LoVo (cell line): ENCODE measurements at places on chromosomes 1 and 21.
A peak's percentile ranks its signal among the peaks of the same experiment; 100 is the strongest.

DNA sequence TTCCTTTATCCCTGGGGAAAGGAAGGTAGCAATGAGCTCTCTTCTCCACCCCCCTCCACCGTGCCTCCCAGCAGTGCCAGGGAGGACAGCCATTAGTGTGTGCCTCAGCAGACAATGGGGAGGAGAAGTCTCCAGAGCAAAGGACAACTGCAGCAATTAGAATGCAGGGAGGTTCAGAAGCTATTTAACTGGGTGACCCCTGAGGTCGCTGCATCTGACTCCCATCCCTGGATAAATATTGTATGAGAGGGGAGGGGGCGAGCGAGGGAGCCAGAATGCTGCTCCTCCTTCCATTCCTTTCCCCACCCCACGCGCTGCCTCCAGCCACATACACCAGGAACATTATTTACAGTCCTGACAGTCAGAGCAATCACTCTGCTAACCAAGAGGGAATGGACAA is 59.0 kb downstream of the ERI3 start:
- no peak for DNase-seq

GRCh38 chr1:26799479-26800142 is 11.9 kb downstream of the PIGV start:
- peak; percentile 44 for DNase-seq

DNA sequence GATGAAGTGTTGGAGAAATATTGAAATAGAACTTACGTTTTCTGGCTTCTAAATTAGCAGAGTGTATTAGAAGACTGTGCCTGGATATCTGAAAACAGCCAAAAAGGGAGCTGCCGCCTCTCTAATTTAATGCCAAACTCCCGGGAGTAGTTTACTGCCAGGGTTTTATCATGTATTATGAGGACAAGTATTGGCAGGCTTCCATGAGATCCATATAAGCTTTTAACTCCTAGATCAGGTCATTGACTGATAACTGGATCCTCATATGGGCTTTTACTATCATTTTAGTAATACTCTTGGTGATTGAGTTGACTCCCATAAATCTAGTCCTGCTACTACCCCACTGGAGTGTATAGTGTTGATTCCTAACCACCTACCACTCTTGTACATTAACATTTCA is 178.4 kb upstream of the CXADR start:
- no peak for DNase-seq

DNA sequence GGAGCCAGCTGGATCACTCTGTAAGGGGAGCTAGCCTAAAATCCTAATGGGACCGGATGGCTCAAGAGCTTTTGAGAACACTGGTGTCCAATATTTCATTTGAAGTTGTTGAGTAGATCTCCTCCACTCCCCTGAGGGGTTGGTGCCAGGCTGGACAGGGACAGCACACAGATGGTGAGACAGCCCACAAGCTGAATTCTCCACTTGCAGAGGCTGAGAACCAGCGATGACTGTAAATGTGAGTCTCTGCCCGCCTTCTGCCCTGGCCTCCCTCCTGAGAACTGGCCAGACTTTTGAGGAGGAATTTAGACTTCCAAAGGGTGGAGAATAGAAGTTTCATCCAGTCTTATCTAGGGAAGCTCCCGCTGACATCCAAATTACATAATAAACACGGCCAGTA is 20.5 kb upstream of the COQ8A start:
- no peak for DNase-seq

DNA sequence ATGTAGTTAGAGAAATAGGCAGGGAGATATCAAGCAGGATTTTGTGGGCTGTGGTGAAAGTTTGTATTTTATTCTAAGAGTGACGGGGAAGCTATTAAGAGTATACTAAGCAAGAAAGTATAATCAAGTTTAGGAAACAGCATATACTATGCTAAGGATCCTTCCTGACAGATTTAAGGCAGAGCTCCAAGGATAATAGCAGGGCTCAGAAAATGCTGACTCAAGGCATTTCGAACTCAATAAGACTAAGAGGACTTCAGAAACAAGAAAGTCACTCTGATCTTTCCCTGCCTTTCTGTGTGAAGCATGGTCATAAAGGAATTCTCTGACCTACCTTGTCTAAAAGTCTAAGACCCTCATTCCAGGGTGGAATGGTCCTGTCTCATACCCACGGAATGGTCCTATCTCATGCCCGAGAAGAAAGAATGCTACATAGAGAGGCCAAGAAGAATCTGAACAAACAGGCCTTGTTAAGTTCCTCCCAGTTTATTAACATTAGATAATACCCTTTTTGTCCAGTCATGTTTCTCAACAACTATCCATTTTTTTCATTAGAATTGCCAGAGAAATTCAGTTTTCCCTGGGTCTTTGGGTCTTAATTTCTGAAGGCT is 59.1 kb downstream of the HFM1 start:
- DNase-seq: no peak

GRCh38 chr1:36349241-36349671 is 25.8 kb upstream of the EVA1B start:
- no peak for DNase-seq
